Glutamatergic neuron (in vitro differentiated cells): ENCODE measurements at places on chromosomes 7 and 10.
A peak's percentile ranks its signal among the peaks of the same experiment; 100 is the strongest.

DNA sequence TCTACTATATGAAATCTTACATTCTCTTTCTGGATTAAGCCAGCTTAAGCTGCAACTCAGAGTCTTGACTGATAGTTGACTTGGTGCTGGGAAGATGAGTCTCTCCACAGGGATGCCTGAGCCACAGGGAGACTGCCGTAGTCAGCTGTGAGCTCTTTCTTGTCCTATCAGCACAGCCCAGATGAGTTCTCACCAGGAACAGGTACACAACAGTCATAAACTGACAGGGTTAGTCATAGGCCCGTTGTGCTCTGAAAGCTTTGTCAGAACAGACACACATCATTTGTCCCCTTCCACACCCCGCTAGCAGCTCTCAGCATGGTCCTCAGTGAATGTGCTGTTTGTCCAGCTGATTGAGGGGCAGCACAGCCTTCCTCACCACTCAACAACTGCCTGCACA, 221.6 kb downstream of the RPS24 start:
- no peak for DNase-seq

- no peak for DNase-seq
These were observed 60.4 kb upstream of the STRIP2 start for GRCh38 chr7:129373651-129374428.

DNA sequence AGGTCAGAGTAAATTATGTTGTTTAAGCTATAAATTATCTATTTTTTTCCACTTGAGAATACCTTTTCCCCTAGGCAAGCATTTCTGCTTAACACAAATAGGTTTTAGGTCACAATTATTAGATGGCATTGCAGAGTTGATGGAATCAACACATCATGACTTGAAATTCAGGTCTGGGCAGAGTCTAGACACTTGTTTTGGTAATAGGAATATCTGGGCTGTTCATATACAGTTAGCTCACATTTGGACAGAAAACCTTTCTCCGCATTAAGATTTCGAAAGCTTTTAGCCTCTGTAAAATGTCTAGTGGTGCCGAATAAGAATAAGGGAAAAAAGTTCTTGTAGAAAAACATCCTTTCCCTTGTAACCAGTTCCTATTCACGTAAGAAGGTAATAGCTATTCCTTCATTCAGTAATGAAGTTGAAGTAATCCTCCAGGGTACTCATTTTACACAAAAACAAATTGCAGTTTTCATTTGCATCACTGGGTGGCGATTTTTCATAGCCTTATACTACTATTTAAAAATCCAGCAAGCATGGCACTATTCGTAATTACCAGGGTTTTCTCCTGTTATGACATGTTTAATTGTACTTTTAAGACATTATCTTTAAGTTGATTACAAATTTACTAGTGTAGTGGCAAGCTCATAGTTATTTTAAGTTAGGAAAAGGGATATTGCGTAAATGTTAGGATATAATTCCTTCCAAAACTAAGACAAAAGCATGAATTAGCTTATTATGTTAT, 37.0 kb downstream of the RPA3 start:
- DNase-seq = no peak

GRCh38 chr7:158272091-158272490, 315.5 kb downstream of the PTPRN2 start:
- no peak for DNase-seq

DNA sequence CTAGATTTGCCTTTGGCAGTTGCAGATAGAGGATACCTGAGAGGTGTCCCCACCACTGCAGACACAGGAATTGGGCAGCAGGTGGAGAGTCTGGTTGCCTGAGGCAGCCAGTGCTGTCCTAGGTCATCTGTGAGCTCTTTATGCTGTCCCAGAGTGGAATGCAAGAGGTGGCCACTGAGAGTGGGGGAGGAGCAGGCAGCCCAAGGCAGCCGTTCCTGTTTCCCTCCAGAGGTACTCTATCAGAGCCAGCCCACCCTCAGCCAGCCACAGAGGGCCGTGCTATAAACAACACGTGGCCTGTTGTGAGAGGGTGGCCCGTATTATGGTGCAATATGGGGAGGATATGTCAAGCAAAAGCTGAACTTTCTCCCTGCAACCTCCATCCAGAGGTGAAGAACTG, 8.5 kb downstream of the LRRC18 start:
- no peak for DNase-seq

- DNase-seq = no peak
These were observed 4.6 kb downstream of the SH2B2 start for GRCh38 chr7:102291056-102291915.

- no peak for DNase-seq
These were observed 294.7 kb downstream of the TCF7L2 start for GRCh38 chr10:113244750-113245149.

GRCh38 chr10:129546106-129546505, 79.1 kb downstream of the MGMT start:
- DNase-seq = no peak

DNA sequence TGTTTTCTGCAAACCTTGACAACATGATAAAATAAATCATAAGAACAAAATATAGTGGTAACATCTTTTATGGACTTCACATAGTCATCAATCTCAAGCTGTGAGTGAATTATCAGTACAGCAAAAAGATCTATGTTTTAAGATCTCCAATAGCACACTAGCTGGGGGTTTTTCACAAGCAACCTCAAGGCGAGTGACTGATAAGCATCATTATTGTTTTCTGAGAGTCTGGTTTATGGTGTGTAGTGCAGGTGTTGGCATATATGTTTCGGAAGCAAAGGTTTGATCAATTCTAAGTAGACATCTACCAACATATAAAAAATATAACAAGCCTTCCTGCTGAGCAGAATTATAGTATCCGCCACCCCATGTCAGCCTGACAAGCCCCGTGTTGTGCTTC, 403.8 kb upstream of the MGMT start:
- no peak for DNase-seq

DNA sequence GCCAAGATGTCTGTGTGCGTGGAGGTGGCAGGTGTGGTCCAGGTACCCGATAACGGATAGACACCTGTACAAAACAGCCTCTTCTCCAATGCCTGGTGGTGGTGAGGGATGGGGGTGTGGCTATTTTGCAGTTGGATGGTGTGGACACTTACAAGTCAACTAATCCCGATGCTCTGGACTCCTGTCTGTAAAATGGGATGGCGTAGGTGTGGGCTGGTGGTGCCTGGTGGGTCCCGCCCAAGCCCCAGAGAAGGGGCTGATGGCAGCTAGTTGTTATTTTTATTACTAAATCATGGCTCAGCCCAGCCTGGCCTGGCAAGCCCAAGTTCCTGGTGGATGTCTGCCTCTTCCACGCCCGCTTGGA, 22.3 kb downstream of the GTF2IRD1 start:
- DNase-seq = no peak

DNA sequence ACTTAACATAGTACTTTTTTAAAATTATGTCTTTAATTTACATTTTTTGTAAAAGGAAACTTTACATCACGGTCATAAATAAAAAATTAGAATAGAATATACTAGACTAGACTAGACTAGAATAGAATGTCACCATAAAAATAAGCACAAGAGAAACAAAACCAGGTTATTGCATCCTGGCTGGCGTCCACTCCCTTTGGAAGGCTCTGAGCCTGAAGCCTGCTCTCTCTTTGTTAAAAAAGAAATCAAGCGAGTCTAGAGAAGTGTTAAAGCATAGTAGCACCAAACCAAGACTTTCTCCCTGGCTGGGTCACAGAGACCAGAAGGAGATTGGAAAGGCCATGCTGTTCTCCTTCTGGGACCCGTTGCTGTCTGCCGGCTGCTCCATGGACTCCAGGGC, 104.6 kb downstream of the C10orf105 start:
- DNase-seq = no peak

DNA sequence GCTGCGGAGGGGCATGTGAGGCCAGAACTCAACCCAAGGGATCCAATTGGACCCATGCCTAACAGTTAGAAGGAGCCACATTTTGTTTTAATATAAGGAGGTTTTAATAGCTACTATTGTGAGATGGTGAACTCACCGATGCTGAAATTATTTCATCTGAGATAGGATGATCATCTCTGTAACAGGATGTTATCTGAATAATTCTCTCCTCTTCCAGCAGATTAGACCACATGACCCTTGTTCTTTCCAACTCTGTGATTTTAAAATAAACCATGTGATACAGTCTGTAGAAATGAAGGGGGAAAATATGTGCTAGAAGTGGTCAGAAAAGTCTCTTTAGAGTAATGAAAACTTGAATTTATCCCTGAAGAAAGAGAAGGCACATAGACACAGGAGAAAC, 385.8 kb downstream of the LRMDA start:
- DNase-seq = no peak

- no peak for DNase-seq
These were observed 149.2 kb upstream of the VSTM2A start for GRCh38 chr7:54392935-54393334.

GRCh38 chr10:113087165-113088029, 137.3 kb downstream of the TCF7L2 start:
- DNase-seq = no peak

- DNase-seq = peak; percentile 44
These were observed 924 bp downstream of the BMPR1A start for GRCh38 chr10:86757113-86757972.

GRCh38 chr7:49778731-49779270, 5.4 kb downstream of the VWC2 start:
- no peak for DNase-seq

- DNase-seq = no peak
These were observed 24.1 kb upstream of the SLK start for GRCh38 chr10:103942866-103943265.

DNA sequence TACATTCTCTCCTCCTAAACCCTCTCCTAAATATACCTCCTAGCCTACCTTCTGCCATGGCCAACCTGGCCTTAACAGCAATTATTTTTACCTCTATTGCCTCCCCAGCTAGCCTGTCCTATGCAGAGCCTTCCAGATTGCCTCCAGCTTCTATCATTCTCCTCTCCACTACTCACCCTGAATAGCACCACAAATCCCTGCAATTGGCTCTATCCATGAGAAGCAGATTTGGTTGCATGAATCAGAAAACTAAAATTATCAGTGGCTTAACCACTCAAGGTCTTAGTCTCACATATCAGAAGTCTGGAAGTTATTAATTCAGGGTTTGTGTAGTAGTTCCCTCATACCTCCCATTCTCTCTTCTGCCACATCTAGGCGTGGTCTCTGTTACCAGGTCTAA, 120.3 kb upstream of the CACUL1 start:
- no peak for DNase-seq
